ENCODE measurements at places on chromosomes 16 and 17.

GRCh38 chr17:57948555-57949420 lies 6.4 kb downstream of the CUEDC1 start:
- peak; percentile 83 for DNase-seq

DNA sequence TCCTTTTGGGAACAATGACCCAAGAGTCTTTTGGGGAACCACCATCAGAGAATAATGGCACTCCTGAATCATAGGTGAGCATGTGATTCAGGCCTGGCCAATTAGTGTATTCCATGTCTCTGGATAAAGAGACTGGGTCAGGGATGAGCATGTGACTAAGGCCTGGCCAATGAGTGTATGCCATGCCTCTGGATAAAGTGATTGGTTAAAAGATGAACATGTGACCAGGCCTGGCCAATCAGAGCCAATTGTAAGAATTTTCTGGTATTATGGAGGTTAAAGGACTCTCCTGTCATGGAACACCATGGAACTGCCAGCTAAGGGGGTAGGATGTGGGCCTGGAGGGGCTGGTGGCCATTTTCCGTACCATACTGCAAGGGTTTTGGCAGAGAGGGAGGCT lies 194.3 kb downstream of the C16orf78 start:
- no peak for DNase-seq

GRCh38 chr16:65757064-65757463 lies 609.4 kb upstream of the CDH5 start:
- no peak for DNase-seq

DNA sequence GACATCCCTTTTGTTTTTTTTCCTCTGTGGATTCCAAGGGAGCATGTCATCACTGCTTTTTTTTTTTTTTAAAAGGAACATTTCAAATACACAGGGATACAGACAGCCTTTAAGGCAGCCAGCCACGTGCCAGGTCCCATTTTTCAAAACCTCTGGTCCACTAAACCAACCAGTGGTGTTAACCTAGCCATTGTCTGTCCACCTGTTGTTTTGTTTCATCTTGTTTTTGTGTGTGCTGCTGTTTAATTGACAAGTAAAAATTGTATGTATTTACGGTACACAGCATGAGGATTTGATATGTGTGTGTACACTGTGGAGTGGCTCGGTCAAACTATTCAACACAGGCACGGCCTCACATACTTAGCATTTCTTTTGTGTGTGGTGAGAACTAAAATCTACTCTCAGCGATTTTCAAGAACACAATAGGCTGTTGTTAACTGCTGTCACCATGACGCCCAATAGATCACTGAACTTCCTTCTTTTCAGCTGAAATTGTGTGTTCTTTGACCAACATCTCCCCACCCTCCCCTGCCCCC lies 19.2 kb downstream of the TMEM114 start:
- DNase-seq, result no peak

DNA sequence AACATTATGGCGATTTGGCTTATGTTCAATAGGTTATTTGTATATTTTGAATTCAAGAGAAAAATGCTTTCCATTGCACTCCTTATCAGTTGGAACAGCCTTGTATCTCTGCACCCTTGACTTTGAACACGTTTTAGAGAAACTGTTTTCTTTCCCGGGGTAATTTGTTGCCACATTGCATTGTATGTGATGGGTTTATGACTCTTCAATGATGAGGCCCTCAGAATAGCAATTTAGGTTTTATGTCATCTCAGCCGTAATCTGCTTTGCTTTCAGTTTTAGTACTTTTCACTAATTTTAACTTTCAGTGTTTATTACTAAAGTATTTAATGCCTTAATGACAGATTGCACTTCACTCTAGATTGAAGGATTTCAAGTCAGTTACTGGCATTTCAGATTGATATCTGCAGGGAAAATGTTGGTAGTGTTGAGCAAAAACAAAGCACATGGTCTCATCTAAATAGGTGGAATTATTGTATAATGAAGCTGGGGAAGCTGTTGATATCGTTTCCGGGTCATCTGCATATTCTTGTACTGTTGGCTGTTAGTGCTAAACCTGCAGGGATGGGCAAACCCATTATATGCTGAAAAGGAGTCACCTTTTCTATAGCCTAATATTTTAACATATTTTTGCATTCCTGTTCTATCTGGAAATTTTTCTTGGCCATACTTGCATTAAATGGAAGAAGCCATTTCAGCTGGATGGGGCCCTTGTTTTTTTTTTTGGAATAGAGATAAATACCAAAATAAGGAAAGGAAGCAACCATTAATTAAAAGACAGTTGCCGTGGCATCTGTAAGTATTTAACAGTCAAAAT lies 2.0 kb downstream of the LUC7L3 start:
- no peak for DNase-seq

GRCh38 chr17:40551879-40552768 lies 13.1 kb downstream of the CCR7 start:
- DNase-seq, result no peak

DNA sequence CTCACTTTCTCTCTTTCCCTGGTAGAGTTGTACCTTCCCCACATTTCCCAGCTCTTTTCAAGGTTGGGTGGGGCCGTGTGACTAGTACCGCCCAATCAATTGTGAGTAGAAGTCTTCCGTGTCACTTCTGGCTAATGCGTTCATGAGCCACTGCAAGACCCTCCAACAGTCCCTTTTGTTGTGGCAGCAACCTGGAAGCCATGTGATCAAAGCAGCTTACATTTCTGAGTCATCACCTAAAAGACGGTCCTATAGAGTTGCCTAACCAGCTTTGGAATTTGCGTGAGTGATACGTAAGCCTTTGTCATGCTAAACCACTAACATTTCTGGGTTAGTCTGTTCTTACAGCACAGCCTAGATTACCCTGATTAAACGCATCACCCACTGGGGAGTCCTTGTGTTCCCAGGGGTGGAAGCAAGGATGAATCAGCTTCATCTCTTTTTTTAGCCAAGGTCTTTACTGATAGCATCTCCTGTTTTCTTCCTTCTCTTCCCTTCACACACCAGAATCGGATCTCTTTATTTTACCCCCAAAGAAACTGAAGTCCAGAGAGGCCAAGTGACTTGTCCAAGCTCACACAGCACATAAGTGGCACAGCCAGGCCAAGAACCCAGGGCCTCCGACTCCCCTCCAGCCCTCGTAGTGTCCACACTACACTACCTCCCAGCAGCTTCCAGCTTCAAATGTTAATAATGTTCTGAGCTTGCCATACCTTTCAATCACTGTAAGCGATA lies 366.3 kb upstream of the XYLT1 start:
- no peak for DNase-seq

DNA sequence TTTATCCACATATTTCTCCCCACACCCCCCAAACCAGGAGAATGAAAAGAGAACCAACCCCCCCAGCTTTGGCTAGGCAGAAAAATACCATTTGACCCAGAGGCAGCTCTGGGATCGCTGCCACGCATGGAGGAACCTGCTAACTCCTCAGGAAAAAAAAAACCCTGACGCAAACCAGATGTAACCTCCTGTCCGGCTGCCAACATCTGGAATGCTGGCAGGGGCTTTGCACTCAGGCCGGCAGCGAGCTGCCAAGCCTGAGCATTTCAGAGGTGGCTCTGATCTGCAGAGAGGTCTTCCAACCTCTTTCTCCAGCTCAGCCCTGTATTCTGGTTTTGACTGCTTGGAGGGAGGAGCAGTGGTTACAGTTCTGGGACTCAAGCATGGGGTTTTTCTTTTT lies 8.2 kb downstream of the IGFBP4 start:
- DNase-seq, result no peak

- DNase-seq, result no peak
These were observed 3.9 kb upstream of the SLC12A3 start for GRCh38 chr16:56861092-56861610.

GRCh38 chr16:75781683-75782343 lies 55.5 kb upstream of the CPHXL start:
- DNase-seq, result no peak

DNA sequence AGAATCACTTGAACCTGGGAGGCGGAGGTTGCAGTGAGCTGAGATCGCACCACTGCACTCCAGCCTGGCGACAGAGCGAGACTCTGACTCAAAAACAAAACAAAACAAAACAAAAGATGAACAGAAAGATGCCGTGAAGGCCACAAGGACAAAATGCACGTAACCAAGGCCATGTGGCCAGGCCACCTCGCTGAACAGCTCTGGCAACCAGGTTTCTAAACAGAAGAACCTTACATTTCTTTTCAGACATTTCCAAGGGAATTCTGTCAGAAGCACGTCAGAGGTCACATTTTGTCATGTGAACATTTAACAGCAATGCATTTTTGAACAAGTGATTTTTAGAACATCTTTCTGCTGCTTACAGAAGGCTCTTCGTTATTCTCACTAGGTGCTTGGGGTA lies 28.8 kb downstream of the USP22 start:
- no peak for DNase-seq

GRCh38 chr17:43718544-43718943 lies 40.0 kb downstream of the SOST start:
- no peak for DNase-seq

DNA sequence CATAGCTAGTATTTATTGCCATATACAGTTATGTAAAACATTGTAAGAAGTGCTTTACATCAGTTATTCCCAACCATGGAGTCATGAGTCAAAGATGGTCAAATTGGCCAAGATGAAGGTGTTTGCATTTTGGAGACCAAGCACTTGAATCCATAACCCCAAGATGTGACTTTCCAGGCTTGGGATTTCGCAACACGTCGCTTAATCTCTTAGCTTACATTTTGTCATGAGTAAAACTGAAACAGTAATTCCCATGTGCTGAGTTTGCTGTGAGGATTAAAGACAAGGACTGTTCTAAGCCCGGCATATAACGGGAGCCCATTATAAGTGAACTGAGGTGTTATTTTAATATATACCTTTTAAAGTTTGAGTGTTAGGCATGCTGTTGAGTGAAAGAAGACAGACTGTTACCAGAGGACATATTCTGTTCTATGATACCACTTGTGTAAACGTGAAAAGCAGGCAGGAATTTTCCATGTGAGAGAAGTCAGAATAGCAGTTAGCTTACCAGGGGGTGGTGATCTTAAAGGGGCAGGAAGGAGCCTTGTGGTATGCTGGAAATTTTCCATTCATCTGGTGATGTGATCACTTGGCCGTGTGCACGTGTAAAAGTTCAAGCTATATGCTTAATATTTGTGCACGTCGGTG lies 484.9 kb downstream of the WWOX start:
- DNase-seq, result no peak

GRCh38 chr16:57898961-57899360 lies 72.0 kb downstream of the CNGB1 start:
- no peak for DNase-seq

DNA sequence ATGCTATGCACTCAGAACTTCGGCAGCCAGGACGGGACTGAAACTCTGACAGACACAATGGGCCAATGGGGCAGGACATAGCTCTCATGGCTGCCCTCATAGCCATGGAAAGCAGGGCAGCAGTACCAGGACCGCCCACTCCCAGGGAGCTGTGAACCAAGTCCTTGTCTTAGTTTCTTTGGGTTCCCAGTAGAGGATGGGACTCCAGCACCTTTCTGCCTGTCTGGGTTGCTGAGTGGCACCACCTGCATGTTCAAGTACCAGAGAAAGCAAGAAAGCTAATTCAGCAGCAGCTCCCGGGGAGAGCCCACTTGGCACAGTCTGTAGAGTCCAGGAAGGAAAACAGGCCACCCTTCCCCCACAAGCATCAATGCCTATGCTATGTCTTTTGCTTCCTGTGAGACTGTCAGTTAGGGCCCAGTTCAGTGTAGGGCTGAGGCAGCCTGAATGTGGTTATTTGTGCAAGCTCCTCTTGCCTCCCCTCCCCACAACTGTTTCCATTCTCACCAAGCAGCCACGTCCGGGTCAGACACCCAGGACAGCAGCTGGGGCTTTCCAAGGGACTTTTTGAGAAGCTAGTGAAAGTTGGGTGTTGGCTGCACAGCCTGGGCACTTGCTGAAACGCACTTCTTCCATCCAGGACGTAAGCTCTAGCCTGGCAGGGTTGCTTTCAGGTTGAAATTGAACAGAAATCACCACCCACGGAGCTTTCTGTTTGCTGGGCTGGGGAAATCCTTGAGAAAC lies 7.8 kb downstream of the SUPT4H1 start:
- no peak for DNase-seq

GRCh38 chr16:21626659-21627277 lies 25.6 kb downstream of the IGSF6 start:
- DNase-seq, result peak; percentile 59

GRCh38 chr16:62272035-62272434 lies 235.8 kb upstream of the CDH8 start:
- no peak for DNase-seq

Measured in SW 1271 (cell line).